ENCODE measurements at places on chromosomes 6 and 20.

- DNase-seq = no peak
Measured at GRCh38 chr6:166955121-166955864, 1.1 kb downstream of the RNASET2 start.

- DNase-seq = no peak
Measured at GRCh38 chr20:63011798-63012197, 5.0 kb upstream of the BHLHE23 start.

- DNase-seq = no peak
Measured at GRCh38 chr20:3203315-3204123, 963 bp downstream of the DDRGK1 start.

DNA sequence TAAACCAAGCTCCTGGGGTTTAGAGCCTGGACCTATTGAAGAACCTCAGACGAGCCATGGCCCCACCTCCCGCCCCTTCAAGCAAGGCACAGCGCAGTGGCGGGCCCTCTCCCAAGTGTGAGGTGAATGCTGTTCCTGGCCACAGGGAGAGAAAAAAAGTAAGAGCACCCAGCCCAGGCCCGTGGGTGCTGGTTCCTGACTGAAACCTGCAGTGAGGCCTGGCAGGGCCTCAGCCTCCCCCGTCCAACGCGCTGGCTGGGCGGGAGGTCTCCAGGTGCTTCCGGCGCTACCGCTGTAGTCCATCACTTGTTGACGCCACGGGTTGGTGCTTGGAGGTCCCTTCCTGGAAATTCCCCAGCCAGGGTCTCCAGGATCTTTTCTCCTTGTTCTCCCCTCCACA is 5.5 kb upstream of the FAM83C start:
- no peak for DNase-seq

DNA sequence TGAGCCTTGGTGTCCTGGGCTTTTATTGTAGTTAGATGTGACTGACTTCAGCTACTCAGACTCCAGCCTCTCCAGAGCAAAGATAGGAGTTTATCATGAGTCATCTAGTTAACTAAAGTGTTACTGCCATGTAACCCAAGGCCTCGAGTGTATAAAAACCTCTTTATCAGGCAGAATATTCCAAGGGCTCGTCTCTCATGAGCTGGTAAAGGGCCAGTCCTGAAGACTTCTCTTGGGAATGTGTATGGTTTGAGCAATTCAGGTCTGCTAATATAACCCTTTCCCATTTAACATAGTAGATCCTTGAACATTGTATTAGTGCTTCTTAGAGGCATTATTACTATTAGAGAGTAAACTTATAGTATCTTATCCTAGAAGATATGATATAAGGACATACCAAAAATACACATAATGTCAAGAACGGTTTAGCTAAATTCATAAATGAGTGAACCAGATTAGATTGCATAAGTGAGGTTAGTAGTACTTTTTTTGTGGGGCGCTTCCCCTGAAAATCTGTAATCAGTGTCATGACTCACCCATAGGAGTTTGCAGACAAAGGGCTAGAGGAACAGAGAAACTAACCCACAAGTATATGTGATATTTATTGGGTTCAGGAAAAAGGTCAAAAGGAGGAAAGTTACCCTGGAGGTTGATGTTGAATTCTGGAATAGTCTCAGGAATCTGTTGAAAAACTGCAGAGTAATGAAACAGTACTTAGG is 16.0 kb downstream of the DSE start:
- no peak for DNase-seq

DNA sequence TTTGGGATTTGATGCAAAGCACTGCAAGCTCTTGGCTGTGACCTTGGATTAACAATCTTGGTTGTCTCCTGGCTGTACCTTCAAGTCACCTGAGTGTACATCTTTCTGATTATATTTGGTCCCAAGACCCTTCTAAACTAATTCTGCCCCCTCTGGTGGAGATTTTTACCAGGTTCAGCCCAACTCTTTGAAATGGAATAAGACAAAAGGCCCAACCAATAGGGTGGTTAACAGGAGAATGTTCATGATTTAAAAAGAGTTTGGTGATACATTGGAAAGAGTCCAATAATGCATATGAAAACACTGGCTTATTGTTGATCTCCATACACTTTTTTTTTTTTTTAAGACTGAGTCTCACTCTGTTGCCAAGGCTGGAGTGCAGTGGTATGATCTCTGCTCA is 77.5 kb upstream of the CD83 start:
- no peak for DNase-seq

DNA sequence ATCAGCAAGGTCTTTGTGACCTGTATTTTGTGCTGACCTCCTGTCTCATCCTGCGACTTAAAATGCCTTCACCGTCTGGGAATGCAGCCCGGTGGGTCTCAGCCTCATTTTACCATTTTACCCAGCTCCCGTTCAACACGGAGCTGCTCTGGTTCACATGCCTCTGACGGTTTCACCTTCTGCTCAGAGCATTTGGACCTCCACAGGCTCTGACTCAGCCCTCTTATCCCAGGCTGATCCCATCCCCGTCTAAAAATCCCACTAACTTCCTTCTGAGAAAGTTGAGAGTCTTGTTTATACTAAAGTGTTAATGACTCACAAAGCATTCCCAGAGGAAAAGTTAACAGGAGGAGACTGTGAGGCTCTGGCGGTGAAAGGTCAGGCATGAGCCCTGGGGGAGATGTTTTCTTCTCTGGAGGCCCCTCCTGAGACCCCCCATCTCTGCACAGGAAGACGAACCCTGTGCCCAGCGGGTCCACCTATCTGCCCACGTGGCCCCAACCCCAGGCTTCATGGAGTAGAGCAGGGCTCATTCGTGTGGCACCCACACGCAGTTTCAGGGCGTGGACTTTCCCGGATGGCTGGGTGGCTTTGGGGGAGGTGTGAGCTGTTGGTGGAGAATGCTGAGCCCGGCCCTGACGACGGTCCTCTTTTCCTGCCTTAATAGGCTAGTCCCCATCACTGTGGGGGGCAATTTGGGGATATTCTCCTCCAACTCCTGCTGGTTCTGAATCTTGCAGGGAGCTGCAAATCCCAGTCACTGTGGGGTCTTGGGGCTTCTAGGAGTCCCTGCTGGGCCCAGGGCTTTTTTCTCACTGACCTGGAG is 3.3 kb upstream of the BIRC7 start:
- no peak for DNase-seq

GRCh38 chr6:83354747-83355146 is 76.1 kb downstream of the ME1 start:
- DNase-seq = no peak

DNA sequence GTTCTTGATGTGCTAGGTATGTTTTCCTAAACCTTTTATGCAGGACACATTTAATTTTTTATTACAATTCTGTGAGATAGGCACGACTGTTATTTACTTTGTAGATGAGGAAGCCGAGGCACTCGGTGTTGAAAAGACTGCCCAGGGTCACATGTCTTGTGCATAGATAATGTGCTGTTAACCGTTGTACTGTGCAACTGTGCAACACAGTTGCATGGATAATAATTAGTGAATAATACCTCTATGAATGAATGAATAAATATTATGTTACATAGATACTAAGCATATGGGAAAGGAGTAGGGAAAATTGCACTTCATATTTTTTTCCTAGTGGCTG is 60.3 kb upstream of the DEK start:
- DNase-seq = no peak

DNA sequence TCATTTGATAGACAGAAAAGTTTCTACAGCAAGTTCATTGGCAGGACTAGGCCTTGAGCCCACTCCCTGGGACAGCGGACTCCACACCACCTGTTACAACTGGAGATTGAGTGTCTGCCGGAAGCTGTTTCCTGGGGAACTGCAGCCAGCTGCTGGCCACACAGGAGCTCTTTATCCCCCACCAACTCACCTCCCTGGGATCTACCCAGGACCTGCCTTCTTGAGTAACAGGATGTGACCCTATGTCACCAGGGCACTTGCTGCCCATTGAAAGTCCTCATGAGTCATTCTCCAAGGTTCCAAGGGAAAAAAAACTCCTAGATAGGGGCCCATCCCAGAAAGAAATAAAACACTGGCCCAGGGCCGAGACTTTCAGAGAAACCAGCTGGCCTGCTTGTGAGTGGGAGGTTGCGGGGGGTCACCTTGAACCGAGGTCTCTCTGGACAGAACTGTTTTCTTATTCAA is 37.4 kb upstream of the SLC9A8 start:
- DNase-seq = no peak

GRCh38 chr6:153816366-153816765 is 222.7 kb upstream of the OPRM1 start:
- no peak for DNase-seq

DNA sequence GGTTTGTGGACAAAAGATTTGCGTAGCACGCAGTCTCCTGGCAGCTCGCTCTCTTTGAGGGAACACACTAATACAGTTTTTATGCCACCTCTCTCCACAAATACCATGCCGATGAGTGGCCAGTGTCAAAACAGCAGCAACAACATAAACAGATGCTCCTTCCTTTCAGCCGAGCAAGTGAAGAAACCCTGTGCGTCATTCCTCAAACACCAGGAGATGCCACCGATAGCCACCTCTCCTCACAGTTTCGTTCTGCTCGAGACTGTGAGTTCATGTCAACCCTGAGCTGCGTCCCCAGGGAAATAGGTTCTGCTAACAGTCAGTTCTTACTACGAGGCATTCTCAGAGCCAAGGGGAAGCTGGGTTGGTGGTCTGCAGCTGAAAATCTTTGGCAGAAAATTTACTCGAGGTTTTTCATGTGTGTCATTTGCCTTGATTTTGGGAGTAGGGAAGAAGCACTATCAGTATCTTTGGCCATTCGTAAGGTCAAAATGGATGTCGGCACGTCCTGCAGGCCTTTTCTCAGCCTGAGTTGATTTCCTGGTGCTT is 59.9 kb downstream of the EYA2 start:
- DNase-seq = no peak

GRCh38 chr20:44615169-44615791 is 32.9 kb downstream of the PKIG start:
- no peak for DNase-seq

DNA sequence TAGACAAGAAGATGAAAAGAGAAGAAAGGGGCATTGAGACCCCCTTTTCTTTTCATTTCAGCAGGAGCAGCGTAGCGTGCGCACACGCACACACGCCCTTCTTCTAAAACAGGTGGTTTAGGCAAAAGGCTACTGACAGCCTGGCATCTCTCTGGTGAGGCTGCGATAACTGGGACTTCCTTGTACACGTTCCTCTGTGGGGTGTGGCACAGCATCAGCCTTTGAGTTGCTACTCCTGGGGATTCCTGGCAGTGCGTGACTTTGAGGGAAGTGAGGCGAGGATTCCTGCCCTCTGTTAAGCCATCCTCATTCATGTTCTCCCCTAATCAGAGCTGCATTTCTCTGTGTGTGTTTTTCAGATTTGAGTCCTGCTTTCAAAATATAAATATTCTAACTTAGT is 94.7 kb downstream of the TMEM170B start:
- no peak for DNase-seq

- DNase-seq = no peak
Measured at GRCh38 chr6:154113392-154113791, 74.4 kb downstream of the OPRM1 start.

DNA sequence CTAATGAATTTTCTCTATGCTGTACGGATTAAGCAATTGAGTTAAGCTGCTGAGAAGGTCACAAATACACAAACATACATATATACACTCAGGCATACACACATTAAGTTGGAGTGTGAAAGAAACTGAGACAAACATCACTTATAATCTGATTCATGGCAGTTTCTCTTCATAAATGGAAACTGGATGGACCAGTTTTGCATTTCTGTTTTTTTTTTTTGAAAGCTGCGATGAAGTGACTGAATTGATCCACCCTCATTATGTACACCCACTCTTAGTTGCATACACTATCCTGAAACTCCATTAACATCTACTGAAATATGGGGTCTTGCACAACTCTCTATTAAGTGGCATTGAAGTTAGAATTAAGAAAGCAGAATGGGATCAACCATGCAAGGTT is 32.9 kb upstream of the TENT5A start:
- DNase-seq = no peak

DNA sequence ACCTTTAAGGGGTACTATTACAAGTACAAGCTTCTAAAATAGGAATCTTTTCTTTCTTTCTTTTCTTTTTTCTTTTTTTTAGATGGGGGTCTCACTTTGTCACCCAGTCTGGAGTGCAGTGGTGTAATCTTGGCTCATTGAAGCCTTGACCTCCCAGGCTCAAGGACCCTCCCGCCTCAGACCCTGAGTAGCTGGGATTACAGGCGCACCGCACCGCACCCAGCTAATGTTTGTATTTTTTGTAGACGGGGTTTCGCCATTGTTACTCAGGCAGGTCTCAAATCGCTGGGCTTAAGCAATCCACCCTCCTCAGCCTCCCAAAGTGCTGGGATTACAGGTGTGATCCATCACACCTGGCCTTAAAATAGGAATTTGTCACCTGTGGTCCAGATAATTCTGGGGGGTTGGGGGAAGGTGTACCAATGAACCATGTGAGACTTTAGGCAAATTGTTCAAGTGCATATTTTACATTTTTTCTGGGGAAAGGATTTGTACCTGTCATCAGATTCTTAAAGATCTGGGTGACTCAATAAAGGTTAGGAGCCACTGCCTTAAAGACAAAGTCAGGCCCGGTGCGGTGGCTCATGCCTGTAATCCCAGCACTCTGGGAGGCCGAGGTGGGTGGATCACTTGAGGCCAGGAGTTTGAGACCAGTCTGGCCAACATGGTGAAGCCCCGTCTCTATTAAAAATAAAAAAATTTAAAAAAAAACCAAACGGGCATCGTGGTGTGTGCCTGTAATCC is 19.7 kb upstream of the SYNJ2 start:
- DNase-seq = no peak

- no peak for DNase-seq
Measured at GRCh38 chr20:17904027-17904426, 64.6 kb downstream of the SNX5 start.

DNA sequence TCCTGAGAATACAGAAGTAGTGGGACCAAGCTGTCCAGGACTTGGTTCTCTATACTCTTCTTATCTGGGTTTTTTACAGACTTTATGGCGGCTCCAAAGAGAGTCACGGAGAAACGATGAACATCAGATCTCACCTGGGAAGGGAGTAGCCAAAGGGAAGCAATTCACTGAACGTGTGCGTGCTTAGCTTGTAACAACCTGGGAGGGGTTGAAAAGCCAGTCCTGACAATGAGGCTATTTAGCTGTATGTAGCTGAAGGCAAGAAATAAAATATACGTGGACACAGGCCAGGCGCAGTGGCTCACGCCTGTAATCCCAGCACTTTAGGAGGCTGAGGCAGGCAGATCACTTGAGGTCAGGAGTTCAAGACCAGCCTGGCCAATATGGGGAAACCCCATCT is 18.2 kb upstream of the RBL1 start:
- DNase-seq = no peak

- DNase-seq = no peak
Measured at GRCh38 chr6:78611886-78612480, 255.4 kb upstream of the IRAK1BP1 start.

GRCh38 chr6:31294056-31294455 is 22.2 kb upstream of the HLA-C start:
- no peak for DNase-seq

Data from stimulated activated CD8-positive, alpha-beta memory T cell treated with anti-CD3 and anti-CD28 coated beads, Interleukin-15, amount 100 ng/mL, for 24 hours (primary cell).